ENCODE measurements at places on chromosomes 1 and 21.

- no peak for DNase-seq
Measured at GRCh38 chr1:168053681-168054080, 83.0 kb downstream of the GPR161 start.

DNA sequence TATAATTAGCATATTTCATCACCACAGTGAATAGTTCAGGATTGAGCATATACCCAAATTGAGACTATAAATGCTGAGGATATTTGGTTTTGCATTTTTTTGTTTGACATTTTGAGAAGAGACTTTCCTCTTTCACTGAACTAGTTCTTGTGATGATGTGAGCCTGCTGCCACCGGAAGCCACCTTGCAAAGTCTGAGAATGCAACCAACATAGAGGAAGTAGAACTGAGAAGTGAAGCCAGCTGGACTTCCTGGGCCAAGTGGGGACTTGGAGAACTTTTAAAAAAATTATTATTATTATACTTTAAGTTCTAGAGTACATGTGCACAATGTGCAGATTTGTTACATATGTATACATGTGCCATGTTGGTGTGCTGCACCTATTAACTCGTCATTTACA, 102.3 kb downstream of the RPE65 start:
- no peak for DNase-seq

DNA sequence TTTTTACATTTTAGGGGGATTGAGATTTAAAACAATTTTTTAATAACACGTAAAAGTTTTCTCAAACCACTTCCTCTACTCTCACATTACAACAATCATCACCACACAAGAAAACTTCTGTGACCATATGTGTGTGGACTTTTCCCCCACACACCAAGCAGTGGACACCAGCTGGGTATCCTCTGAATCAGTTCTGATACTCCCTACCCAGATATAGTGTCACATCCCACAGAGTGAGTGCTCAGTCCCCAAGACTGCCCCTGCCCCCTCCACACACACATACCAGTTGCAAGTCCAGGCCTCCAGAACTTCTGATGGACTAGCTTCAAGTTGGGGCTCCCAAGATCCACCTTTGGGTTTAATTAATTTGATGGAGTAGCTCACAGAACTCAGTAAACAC, 53.3 kb upstream of the QSOX1 start:
- no peak for DNase-seq

GRCh38 chr21:45255381-45256020, 32.2 kb downstream of the POFUT2 start:
- DNase-seq: peak; percentile 10

- DNase-seq: no peak
Measured at GRCh38 chr1:118210723-118211110, 25.7 kb upstream of the SPAG17 start.

DNA sequence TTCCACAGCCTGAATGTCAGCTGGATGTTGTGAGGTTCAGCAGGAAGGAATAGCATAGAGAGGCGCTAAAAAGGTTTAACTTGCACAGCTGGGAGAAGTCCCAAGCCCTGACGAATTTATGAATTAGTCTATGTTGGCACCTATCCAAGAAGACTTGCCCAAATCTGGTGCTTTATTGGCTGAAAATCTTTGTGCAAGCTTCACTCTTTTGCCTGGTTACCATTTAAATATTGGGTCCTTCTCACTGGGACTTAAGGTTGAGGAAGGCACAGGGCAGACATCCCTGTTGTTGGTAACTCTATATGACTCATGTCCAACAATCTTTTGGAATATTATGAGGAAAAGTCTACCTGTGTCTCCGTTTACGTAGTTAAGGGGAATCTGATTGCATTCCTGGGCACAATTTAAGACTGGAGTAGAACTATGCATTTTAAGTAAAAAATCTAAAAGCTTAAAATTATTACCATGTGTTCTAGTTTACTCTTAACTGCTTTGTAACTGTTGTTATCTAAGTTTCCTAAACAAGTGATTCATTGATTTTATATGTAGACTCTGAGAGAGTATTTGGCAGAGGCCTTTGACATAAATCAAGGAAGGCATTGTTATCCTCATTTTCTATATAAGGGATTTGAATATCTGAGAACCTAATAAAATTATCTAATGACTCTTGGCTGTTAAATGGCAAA, 181.7 kb upstream of the DPYD start:
- DNase-seq: peak; percentile 16

- DNase-seq: no peak
Measured at GRCh38 chr21:46000182-46000730, 18.7 kb downstream of the COL6A1 start.

- no peak for DNase-seq
Measured at GRCh38 chr1:95657248-95657647, 423.2 kb downstream of the RWDD3 start.

DNA sequence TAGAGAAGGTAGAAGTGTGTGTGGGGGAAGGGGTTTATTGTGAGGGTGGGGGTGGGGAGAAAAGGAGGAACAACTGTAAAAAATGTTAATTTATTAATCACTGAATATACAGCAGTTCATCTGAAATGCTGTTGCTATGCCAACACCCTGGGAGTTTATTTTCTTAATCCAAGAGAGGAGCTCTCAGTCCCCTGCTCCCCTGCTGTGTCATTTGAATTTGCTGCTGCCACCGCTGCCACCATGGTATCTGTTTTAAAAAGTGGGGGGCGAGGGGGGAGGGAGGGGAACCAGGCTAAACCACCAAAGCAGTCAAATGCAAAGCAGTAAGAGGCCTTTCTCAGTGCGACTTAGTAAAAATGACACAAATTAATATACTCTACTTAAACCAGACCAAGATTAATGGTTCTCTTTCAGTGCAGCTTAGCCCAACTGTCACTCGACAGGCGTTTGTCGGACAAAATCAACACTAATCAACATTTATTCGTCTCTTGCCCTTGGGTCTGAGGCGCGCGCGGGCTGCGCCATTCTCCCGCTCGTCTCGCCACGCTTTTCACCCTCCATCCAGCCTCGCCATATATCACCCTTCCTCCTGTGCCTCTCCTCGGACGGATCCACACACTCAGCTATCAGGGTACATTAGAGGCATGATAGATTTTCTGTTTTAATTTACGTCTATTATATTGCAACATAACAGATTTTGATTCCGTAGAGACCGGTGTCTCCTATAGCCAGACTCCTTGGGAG, 76.2 kb downstream of the PBX1 start:
- DNase-seq: no peak

GRCh38 chr1:216046336-216046735, 376.9 kb downstream of the USH2A start:
- DNase-seq: no peak

- DNase-seq: peak; percentile 94
Measured at GRCh38 chr1:229024528-229025130, 246.3 kb upstream of the RAB4A start.

DNA sequence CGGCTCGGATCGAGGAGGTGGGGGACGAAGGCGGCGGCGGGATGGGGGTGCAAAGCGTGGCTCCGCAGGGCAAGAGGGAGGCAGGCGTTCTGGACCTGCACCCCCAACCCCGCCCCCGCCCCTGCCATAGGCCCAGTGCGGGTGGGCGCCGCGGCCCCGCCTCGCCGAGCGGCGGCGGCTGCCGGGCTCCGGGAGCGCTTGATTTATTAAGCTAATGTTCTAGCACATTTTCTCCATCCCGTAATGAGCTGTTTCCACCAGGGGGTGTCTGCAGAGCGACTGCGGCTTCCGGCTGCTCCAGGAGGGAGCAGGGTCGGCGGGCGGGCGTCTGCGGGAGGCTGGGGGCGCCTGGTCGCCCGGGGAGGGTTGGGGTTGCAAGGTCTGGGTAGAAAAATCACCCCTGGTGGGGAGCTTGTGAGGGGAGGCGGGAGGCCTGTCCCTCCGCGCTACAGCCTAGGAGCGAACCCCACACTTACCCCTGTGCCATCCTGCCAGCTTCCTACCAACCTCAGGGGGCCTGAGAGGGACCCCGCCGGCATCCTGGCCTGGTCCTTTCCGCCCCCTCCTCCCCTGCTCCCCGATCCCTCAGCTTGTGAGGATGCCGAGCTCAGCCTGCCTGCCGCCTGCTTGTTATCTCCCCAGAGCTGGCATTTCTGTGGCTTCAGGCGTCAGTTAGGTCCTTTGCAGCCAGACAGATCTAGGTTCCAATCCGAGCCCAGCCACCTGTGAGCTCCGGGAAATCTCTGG, 48.5 kb upstream of the ACOT11 start:
- DNase-seq: peak; percentile 67
